ENCODE measurements at places on chromosomes 13 and 19. TPM values are rescaled to one million over a fixed set of nuclear protein-coding genes. Genes with fewer than 3 reads are reported as not detected.

Gene SRRM5
- total RNA-seq, result not detected

Gene ZNF628
- 0.79 TPM for total RNA-seq

GRCh38 chr13:47478985-47479384, 522.1 kb downstream of the SUCLA2 start:
- DNase-seq, result no peak

GRCh38 chr13:34730961-34731360, 211.1 kb upstream of the NBEA start:
- DNase-seq, result no peak

DNA sequence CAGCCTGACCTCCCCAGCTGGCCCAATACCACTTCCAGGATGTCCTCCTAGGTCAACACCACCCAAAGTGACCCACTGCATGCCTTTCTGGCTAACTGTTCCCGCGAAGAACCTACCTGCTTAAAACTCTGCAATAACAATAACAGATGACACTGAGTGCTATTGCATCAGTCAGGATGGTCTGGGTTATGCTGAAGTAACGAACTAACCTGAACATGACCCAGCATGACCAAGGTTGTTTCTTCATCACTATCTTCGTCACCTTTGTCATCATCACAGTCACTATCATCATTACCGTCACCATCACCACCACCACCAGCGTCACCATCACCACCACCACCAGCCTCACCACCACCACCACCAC, 10.6 kb upstream of the FXYD3 start:
- no peak for DNase-seq

GRCh38 chr19:38650911-38651584, 3.6 kb downstream of the ACTN4 start:
- no peak for DNase-seq
